ENCODE measurements at places on chromosomes 6 and 20.
A peak's percentile ranks its signal among the peaks of the same experiment; 100 is the strongest.

DNA sequence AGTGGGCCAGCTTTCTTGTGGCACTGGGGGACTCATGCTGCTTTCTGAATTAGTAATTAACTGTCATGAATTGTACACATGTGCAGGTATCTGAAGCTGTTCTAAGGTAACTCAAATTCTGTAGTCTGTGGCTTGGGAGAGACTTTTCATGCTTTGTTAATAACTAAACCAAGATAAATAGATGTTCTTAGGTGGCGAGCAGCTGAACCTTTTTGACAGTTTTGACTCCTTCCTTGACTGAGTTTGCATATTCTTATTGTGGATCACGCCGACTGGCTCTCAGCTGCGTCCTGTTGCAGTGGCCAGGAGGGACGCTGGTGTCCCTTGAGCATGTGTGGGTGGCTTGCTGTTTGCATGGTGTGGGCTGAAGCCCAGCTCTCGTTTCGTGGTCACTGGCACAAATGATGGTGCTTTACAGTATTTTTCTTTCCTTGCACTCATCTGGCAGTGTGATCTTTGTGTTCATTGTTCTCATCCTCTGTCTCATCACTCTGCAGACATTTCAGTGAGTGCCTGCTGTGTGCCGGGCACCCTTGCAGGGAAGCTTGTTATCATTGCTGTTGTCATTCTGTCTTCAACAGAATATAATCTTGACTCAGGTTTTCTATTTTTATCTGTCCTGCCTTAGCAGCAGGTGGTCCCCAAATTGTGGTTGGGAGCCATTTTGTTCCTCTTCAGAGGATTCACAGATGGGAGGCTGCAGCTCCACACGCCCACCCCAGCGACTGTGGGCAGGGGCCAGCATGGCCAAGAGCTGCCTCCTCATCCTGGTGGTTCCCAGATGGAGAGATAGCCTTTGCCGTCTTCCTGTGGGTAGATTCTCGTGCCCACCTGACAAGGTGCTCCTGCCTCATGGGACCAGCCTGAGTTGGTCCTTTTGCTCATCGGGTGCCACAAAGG lies 39.6 kb downstream of the DUSP22 start:
- H3K27ac ChIP-seq, result no peak overlapping the region
- no peak overlapping the region for H3K4me3 ChIP-seq
- no peak for DNase-seq
- no peaks in the 10 kb centered on the region for H3K36me3 ChIP-seq

DNA sequence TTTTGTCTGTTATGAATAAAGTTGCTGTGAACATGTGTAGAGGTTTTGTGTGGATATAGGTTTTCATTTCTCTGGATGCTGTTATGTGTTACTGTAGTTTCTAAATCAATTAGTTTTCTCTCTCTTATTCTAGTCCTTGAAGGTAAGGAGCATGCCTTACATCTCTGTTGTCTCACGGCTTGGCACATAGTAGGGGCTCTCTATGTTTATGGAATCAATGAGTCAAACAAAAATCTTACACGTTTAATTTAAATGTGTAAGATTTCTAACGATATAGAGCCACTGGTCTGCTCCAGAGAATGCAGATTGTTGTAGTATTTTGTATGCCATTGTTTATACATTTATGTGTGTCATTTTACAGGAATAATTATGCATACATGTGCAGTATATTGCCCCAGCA lies 15.3 kb upstream of the DHX35 start:
- no peak overlapping the region for H3K4me3 ChIP-seq
- H3K27me3 ChIP-seq, result no peaks in the 10 kb centered on the region
- H3K27ac ChIP-seq, result no peak overlapping the region
- H3K36me3 ChIP-seq, result no peaks in the 10 kb centered on the region
- H3K4me1 ChIP-seq, result no peaks in the 10 kb centered on the region

DNA sequence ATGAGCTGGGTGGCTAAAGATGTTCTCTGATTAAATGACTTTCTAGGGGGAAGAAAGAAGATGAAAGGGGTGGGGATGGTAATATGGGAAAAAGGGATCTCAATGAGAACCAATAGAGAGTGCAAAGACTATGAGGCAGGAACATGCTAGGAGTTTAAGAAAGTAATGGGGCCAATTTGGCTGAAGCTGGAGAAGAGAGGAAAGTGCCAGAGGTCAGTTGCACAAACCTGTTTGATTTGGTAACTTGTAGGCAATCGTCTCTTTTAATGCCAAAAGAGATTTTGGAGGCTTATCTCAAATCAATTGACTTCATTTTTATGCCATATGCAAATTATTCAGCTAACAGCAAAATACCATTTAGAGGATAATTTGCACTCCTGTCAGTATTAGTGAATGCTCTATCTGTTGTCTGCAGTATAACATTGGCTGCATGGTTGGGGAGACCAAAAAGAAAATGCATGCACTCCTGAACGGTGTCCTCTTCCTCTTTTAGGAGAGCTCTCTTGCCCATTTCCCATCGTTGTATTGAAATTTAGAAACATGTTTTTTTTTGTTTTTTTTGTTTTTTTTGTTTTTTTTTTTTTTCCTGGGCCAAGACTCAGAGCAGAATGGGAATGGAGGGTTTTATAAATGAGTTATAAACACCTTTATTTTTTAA lies 193.9 kb downstream of the BTBD3 start:
- no peak overlapping the region for H3K4me3 ChIP-seq
- no peak overlapping the region for H3K27ac ChIP-seq
- H3K4me1 ChIP-seq, result no peaks in the 10 kb centered on the region
- no peak for DNase-seq

GRCh38 chr6:170206317-170206621 lies 84.6 kb downstream of the DLL1 start:
- no peaks in the 10 kb centered on the region for H3K4me1 ChIP-seq
- H3K27ac ChIP-seq, result no peak overlapping the region
- H3K27me3 ChIP-seq, result no peaks in the 10 kb centered on the region
- DNase-seq, result no peak
- H3K36me3 ChIP-seq, result no peaks in the 10 kb centered on the region
- no peak overlapping the region for H3K4me3 ChIP-seq

- H3K27ac ChIP-seq, result no peak overlapping the region
- H3K4me3 ChIP-seq, result no peak overlapping the region
- H3K27me3 ChIP-seq, result no peaks in the 10 kb centered on the region
- H3K36me3 ChIP-seq, result no peaks in the 10 kb centered on the region
- no peak for DNase-seq
Measured at GRCh38 chr6:99645986-99646385, 39.4 kb downstream of the PRDM13 start.

DNA sequence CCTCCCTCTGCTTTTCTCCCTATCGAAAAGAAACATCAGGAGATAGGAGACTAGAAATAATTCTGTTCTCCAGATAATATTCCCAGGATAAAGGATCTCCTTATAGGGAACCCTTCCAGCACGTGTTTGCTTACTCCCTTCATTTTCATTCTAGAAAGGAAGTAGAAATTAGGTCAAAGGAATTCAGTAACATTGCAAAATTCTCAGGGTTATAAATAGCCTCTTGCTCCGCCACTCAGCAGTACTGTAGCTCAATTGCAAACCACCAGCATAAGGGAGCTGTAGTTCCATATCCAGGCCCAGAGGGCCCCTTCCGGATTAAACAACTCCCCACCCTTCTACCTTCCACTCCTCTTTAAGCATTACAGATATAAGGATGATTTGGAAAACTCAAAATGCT lies 6.2 kb downstream of the ELMO2 start:
- peak overlapping the region; percentile 74 for H3K27ac ChIP-seq
- peaks cover 17% of the 10 kb centered on the region for H3K36me3 ChIP-seq
- H3K4me3 ChIP-seq, result no peak overlapping the region
- H3K27me3 ChIP-seq, result no peaks in the 10 kb centered on the region
- H3K4me1 ChIP-seq, result peaks cover 65% of the 10 kb centered on the region

DNA sequence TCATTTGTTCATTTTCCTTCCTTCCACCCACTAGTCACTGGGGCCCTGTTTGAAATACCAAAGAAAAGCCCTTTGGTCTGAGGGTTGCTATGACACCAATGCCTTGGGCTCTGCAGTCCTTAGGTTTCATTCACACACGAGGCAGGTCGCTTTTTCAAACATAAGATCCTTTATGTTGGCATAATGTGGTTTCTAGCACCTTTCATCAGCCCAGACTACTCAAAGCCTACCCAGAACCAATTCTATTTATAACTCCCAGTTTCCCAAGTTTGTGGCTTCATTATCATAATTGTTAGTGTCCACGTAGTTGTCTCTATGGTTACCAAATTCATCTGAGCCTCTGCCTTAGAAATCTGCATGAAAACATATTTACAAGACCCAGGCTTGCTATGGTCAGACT lies 6.6 kb upstream of the TP53RK start:
- H3K4me3 ChIP-seq, result no peak overlapping the region
- DNase-seq, result no peak
- no peak overlapping the region for H3K27ac ChIP-seq

DNA sequence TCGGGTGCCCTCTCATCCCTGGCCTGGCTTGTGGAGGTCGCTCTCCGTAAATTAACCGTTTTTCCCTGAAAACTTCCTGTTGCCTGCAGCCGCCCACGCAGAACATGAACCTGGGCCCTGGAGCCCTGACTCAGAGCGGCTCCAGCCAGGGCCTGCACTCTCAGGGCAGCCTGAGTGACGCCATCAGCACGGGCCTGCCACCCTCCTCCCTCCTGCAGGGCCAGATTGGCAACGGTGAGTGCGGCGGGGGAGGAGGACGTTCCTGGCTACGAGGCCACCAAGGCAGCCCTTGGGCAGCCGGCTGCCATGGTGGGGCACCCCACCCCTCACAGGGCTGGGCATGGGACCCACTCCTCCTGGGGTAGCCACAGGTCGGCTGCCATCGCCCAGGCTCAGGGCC lies 17.8 kb downstream of the SS18L1 start:
- no peaks in the 10 kb centered on the region for H3K27me3 ChIP-seq
- no peak overlapping the region for H3K27ac ChIP-seq
- no peak overlapping the region for H3K4me3 ChIP-seq
- peaks cover 36% of the 10 kb centered on the region for H3K36me3 ChIP-seq
- no peak for DNase-seq

DNA sequence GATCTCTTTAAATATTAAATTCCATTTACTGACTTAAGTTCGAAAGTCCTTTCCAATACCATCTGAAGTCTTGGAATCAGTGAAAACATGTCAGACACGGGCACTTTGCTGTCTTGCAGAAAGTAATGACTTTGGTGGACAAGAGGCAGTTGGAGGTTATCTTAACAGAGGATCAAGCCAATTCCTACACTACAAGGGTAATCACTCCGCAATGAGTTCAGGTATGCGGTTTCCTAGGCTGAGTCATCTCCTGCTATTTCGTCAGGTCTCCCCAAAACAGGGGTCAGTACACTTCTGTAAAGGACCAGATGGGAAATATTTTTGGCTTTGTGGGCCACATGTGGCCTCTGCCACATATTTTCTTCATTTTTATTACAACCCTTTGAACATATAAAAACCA lies 656.6 kb downstream of the KIF16B start:
- H3K27me3 ChIP-seq, result no peaks in the 10 kb centered on the region
- DNase-seq, result no peak
- H3K27ac ChIP-seq, result no peak overlapping the region
- no peaks in the 10 kb centered on the region for H3K36me3 ChIP-seq
- H3K4me3 ChIP-seq, result no peak overlapping the region
- H3K4me1 ChIP-seq, result no peaks in the 10 kb centered on the region

GRCh38 chr6:47400581-47400980 lies 77.0 kb upstream of the CD2AP start:
- no peaks in the 10 kb centered on the region for H3K27me3 ChIP-seq

DNA sequence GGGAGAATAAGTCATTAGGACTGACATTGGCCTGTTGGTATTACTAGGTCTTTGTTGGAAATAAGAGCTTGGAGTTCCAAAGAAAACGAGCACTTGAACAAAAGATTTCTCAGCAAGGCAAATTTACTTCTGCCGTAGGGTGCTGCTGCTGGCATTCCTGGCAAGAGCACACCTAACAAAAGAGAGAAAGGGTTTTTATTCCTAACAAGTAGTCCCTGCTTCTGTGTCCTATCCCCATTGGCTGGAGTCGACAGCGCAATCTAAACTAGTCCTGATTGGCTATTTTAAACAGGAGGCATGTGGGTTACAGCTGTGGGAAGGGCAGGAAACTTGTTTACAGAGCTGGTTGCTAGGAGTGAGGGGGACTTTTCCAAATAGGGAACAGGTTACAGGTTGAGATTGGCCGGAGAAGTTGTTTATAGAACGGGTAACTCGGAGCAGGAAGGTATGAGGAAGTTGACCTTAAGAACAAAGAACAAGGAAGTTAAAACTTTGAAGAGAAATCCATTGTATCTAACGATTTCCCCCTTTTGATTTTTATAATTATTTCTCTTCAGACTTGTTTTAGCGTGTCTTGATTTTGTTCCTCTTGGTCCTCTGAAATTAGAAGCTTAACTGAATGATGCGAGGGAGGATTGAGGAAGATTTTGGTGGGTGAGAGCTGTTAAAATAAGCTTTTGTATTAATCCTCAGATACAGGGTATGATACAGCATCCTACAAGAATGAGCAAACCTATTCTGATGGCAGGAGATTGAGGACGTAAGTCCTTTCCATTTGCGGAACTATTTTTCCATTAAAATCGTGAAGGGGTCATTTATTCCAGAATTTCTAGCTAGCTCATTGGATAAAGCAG lies 3.4 kb upstream of the ZNFX1 start:
- no peak for DNase-seq
- H3K27me3 ChIP-seq, result no peaks in the 10 kb centered on the region
- H3K4me1 ChIP-seq, result peaks cover 4% of the 10 kb centered on the region
- H3K36me3 ChIP-seq, result peaks cover 65% of the 10 kb centered on the region
- H3K27ac ChIP-seq, result no peak overlapping the region
- no peak overlapping the region for H3K4me3 ChIP-seq

GRCh38 chr6:45822873-45823272 lies 192.8 kb downstream of the CLIC5 start:
- no peaks in the 10 kb centered on the region for H3K4me1 ChIP-seq
- no peak overlapping the region for H3K27ac ChIP-seq
- H3K36me3 ChIP-seq, result no peaks in the 10 kb centered on the region

DNA sequence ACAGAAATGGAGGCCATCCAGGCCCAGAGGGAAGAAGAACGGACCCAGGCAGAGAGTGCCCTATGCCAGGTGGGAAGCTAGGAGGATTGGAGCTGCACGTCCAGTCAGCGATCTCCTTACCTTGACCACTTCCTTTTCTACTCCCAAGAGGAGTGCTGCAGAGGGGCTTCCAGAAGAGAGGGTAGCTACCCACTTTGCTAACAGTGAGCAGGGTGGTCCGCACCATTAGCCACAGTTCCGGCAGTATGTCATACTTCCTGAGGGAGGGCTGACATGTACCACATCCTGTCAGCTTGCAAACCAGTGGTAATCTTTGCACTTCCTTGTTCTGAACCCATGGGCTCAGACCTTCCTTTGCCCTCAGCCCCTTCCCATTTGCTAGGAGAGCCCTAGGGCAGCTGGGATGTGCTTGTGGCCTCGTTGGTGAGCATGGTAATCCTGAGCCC lies 35.4 kb downstream of the CEP250 start:
- peak overlapping the region; percentile 82 for H3K27ac ChIP-seq
- peak; percentile 32 for DNase-seq
- peaks cover 24% of the 10 kb centered on the region for H3K4me1 ChIP-seq
- H3K4me3 ChIP-seq, result peak overlapping the region; percentile 75
- no peaks in the 10 kb centered on the region for H3K27me3 ChIP-seq

GRCh38 chr6:14917109-14917910 lies 328.6 kb upstream of the JARID2 start:
- H3K36me3 ChIP-seq, result no peaks in the 10 kb centered on the region
- no peak for DNase-seq
